ENCODE measurements at places on chromosomes 1 and 21.

DNA sequence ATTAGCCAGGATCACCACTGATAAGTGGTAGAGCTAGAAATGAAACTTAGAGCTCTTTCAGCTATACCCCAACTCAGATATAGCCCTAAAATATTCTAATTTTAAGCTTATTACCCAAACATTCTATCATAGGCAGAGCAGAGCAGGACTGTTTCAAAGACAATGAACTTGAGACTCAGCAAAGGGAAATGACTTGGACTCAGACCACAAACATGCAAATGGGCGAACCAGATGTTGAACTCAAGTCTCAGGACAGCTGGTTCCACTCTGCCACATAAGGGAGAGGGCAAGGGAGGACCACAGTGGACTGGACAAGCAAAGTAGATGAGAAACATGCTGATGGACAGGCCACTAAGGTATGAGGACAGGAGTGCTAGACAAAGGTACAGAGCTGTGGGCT is 315.3 kb downstream of the OMA1 start:
- DNase-seq = no peak

DNA sequence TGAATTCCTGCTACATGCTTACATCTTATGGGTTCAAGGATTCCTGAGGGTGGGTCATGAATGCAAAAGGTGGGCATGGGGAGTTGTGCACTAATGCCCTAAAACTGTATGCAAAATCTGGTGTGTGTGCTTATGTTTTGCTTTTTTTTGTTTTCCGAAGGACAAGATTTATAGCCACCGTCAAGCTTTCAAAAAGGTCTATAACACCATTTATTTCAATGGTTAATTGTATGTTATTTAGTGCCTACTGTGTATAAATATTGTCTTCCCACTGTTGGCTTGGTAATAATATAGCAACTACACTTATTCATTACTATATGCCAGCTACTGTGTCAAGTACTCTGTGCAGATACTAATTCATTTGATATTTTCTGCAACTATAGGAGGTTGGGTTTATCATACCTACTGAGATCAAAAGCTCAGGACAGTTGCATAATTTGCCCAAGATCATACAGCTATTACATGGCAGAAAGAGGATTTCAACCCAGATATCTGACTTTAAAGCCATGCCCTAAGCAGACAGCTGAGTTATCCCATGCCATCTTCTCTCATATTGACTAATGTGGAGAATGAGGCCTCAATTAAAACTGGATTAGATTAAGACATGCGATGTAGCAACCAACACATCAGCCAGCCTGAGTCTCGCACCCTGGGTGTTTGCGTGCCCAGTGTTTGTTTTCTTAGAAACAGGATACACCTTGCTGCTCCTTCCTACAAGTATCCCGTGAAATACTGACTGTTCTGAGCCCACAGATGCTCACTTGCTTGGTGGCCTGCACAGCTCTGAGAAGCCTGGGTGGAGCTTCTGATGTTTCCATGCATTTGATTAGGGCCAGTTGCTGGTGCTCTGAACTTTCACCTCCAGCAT is 34.6 kb downstream of the GADD45A start:
- DNase-seq = no peak

DNA sequence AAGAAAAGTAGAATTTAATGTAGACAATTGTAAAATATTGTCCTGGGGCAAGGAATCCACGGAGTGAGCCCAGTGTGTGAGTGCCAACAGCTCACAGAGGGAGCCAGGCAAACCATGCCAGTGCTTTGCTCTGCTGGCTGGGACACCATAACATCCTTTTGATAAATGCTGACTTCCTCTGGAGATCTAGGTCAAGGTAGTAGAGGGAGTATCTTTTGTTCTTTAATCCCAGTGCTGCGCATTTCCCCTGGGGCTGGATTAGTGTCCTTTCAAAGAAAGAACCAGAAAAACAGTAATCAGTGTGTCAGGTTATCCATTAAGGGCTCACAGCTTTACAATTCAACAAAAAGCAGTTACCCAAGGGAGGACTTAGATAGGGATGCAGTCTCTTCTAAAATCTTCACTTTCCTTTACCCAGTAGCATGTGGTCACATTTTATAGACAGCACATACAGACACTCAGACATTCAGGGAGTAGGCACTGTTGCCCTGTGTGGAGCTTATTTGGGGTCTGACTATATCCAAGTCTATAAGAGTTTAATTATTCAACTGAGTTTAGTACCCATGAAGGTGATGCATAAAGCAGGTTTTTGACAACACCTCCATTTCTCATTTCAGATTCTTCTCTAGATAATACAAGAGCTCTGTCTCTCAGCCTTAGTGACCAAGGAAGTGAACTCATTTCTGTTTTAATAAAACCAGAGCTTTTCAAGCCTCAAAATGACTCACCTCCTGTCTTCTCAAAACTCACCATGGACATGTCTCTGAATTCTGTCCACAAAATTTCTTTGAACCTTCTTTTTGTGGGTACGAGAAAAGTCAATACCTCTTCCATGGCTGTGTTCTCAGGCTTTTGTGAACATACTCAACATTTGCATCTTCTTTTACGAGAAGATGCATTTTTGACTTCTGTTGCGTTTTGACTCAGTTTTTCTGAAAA is 215.3 kb downstream of the BRINP2 start:
- no peak for DNase-seq

- no peak for DNase-seq
Measured at GRCh38 chr1:192639607-192640368, 3.8 kb downstream of the RGS13 start.

GRCh38 chr1:231611851-231612250 is 14.7 kb upstream of the DISC1 start:
- no peak for DNase-seq

GRCh38 chr1:30600258-30600657 is 123.1 kb downstream of the MATN1 start:
- DNase-seq = no peak

GRCh38 chr21:45997495-45998275 is 16.1 kb downstream of the COL6A1 start:
- DNase-seq = no peak

GRCh38 chr21:41564871-41565274 is 56.9 kb upstream of the TMPRSS2 start:
- DNase-seq = no peak

DNA sequence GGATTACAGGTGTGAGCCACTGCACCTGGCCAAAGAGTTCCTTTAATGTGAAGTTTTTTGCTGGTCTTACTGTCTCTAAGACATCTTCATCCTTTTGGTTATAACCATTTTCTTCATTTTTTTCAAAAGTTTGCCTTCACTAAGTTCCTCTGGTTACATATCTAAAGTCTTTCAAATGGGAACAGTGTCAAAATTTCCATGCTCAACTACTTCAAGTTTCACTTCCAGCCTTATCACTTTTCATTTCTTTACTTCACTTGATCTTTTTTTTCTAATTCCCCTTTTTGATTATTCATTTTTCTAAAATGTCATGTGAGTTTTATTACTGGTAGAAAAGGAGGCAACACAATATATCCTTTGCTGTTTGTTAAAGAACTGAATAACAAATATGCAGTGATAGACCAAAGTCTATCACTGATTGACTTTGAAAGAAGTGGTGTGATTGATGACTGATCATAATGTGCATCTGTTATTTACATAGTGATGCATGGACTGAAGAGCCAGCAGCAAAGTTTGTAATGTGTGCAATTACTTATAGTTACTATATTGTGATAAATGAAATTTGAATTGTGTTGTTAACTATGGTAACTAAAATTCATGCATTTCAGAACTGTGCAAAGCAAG is 16.0 kb upstream of the ZFYVE9 start:
- DNase-seq = no peak

GRCh38 chr1:70134148-70134547 is 71.2 kb downstream of the LRRC40 start:
- DNase-seq = no peak

DNA sequence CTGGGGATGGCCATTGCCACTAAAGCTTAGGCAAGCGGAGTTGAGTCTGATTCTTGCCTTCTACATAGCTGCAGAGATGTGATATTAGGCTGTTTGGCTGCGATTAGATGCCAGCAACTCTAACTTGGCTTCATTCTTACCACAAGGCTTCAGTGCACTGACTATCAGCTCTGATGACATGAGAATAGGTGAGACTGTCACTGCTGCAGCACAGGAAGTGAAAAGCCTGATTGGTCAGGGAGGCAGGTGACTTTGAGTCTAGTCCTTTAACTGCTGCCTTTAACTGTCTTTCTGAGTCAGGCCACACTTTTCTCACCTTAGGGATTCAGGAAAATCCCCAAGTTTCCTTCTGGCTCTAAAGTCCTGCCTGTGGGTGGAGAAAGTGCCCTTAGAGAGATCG is 14.1 kb upstream of the PLXNA2 start:
- DNase-seq = no peak

DNA sequence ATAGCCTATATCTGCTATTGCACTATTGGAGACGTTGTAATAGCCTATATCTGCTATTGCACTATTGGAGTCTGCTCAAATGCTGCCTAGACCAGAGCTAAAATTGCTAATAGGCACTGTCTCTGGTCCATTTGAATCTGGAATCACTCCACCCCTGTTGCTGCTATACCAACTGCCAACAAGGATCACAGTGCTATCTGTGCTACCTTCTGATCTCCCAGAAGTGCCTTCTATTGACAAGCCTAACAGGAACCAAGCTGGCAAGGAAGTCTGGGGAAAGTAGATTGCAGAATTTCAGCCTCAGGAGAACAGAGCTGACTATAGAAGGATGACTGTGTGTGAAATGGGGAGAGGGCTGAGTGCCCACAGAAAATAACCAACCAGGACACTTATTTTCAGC is 15.9 kb downstream of the RWDD3 start:
- DNase-seq = no peak

- DNase-seq = no peak
Measured at GRCh38 chr1:114130846-114131525, 22.7 kb downstream of the SYT6 start.

- DNase-seq = no peak
Measured at GRCh38 chr1:27994060-27994459, 34.3 kb downstream of the XKR8 start.

DNA sequence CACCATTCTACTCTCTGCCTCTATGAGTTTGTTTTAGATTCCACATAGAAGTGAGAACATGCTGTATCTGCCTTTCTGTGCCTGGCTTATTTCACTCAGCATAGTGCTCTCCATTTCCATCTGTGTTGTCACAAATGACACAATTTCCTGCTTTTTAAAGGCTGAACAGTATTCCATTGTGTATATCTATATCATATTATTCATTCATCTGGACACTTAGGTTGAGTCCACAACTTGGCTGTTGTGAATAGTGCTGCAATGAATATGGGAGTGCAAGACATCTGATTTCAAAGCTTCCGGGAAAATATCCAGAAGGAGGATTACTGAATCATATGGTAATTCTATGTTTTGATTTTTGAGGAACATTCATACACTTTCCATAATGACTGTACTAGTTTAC is 20.1 kb upstream of the DONSON start:
- no peak for DNase-seq

DNA sequence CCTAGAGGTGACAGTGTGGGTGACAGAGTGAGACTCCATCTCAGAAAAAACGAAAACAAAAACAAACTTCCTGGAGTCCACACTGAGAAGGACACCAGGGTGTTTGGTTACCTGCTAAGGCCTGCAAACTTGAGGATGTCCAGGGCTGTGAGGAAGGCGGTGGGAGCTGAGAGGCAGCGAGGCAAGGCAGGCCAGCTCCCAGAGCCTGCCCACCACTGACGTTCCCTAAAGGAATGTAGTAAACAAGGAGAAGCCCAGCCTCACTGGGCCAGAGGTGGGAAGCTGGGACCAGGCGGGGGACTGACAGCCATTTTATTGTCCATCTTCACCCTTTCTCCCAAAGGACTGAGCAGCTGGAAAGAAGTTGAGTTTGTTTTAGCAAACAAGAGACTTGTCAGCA is 24.1 kb downstream of the SHISA4 start:
- no peak for DNase-seq

GRCh38 chr1:29309075-29309474 is 72.8 kb downstream of the PTPRU start:
- DNase-seq = no peak

GRCh38 chr1:83530506-83530905 is 468.4 kb downstream of the TTLL7 start:
- DNase-seq = no peak

DNA sequence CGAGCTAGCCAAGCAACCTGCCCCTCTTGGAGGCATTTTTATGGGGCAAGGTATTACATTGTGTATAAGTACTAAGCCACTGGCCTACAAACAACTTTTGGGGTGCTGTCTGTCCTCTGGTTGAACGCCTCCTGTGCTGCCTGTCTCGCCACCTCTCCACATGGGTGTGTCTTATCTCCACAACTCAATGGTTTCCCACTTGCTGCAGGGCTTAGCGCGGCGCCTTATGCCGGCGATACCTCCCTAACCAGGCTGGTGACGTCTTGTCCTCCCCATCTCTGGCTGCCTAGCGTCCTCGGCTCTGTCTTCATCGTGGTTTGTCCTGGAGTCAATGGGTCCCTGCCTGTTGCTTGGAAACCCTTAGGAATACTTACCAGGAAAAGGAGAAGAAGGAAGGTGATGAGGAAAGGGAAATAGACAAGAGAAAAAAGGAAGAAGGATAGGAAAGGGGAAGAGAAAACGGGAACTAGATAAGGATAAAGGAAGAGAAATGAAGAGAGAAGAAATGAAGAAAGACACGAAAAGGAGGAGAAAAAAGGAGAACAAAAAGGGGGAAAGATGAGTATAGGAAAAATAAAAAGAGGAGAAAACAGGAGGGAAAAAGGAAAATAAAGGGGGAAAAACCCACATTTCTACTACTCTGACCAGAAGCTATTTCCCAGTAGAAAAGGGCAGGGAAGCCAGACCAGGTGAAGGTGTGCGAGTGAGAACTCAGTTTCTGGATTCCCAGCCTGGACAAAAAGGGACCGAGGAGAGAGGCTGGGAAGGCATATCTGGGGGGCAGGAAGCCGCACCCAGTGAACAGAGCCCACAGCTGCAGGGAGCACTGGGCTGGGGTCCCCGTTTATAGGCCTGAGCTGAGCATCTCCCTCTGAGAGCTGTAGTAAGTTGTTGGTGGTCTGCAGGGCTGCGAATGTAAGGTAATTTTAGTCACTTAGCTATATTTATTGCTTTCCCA is 86.2 kb downstream of the CLIC6 start:
- DNase-seq = no peak

GRCh38 chr1:961132-961669 is 817 bp downstream of the KLHL17 start:
- no peak for DNase-seq

- DNase-seq = no peak
Measured at GRCh38 chr21:27369234-27369633, 402.3 kb upstream of the ADAMTS5 start.
